Left renal cortex interstitium (tissue), 4 donors: ENCODE measurements at places on chromosomes 2 and 18. TPM values are rescaled to one million over a fixed set of nuclear protein-coding genes. Genes with fewer than 3 reads are reported as not detected.

Gene PPP1R1C
- 1.7 TPM for polyA plus RNA-seq

Gene UGT1A8
- polyA plus RNA-seq = not detected

Gene EVA1A
- 15.7 TPM for polyA plus RNA-seq

Gene CYTIP
- polyA plus RNA-seq = 1.8 TPM

Gene CRIM1
- polyA plus RNA-seq = 92.8 TPM

Gene CHST10
- polyA plus RNA-seq = 23.8 TPM

Gene STON1
- 35.8 TPM for polyA plus RNA-seq

Gene KIAA2012
- polyA plus RNA-seq = 0.11 TPM

Gene DNAH7
- polyA plus RNA-seq = 8.5 TPM

Gene CRYGD
- not detected for polyA plus RNA-seq

Gene RAX
- polyA plus RNA-seq = not detected

Gene ST8SIA5
- polyA plus RNA-seq = 1.0 TPM

Gene C2orf78
- not detected for polyA plus RNA-seq

Gene MALL
- polyA plus RNA-seq = 13.2 TPM

Gene GPR155
- 5.2 TPM for polyA plus RNA-seq

Gene PROM2
- polyA plus RNA-seq = 31.0 TPM

Gene VIT
- polyA plus RNA-seq = 0.10 TPM

Gene MFSD2B
- 3.8 TPM for polyA plus RNA-seq

Gene BCL11A
- 15.6 TPM for polyA plus RNA-seq

Gene ANKRD30B
- 0.17 TPM for polyA plus RNA-seq

Gene ERMN
- polyA plus RNA-seq = 0.28 TPM

Gene SH2D6
- polyA plus RNA-seq = 0.56 TPM

Gene LRRTM1
- 27.4 TPM for polyA plus RNA-seq

Gene G6PC2
- 0.21 TPM for polyA plus RNA-seq

Gene APLF
- 3.6 TPM for polyA plus RNA-seq

Gene OXER1
- polyA plus RNA-seq = 6.0 TPM

Gene PCARE
- polyA plus RNA-seq = 0.24 TPM

Gene ABCG5
- polyA plus RNA-seq = 0.44 TPM

Gene RGPD3
- polyA plus RNA-seq = 0.27 TPM

Gene UGT1A6
- 4.5 TPM for polyA plus RNA-seq

Gene BCL2L11
- 18.9 TPM for polyA plus RNA-seq

Gene MAP3K19
- 0.47 TPM for polyA plus RNA-seq

Gene IL18RAP
- 0.47 TPM for polyA plus RNA-seq

Gene CYP1B1
- 169 TPM for polyA plus RNA-seq
